Neural progenitor cell (in vitro differentiated cells): ENCODE measurements at places on chromosomes 2 and 18.

DNA sequence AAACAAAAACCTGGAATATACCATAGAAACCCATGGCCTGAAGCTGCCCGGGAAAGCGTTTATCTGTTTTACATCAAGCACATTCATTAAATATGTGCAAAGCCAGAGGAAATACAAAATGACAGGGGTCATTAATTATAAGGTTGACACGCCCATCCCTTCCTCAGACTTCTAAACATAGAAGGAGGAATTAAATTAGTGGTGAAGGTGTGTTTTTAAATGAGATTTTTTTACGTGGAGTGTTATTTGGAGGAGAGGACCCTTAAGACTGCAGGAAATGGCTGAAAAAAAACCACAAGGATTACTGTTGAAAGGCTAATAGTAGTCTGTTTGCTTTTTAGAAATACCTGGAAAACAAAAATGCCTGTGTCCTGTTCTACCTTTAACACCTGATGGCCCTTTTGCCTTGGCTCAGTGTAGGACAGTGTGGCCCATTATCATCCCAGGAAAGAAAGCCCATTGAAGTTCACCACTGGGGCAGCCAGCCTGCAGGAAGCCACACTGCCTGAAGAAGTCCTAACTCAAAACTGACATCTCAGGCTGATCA is 123.2 kb downstream of the EPHA4 start:
- no peak for DNase-seq

GRCh38 chr2:215189393-215189792 is 51.0 kb upstream of the ABCA12 start:
- DNase-seq, result no peak

GRCh38 chr2:233821196-233821595 is 33.1 kb downstream of the HJURP start:
- DNase-seq, result no peak

GRCh38 chr2:20416723-20417122 is 30.2 kb upstream of the RHOB start:
- no peak for DNase-seq

DNA sequence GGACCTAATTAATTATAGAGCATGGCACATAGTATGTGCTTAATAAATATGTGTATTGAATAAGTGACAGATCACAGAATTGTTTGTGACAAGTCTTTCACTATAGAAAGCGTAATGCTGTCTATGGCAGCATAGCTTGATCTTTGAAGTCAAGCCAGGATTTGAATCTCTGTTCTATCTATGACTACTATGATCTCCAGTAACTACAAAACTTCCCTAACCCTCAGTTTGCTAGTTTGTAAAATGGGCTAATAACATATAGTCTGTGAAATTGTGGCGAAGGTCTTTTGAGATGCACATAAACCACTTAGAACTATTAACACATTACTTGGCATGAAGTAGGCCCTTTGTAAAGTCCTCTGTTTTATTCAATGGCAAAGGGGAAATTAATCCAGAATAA is 4.0 kb upstream of the FHL2 start:
- DNase-seq, result no peak

- no peak for DNase-seq
Observed at GRCh38 chr2:17239550-17239949, 278.7 kb downstream of the RAD51AP2 start.

DNA sequence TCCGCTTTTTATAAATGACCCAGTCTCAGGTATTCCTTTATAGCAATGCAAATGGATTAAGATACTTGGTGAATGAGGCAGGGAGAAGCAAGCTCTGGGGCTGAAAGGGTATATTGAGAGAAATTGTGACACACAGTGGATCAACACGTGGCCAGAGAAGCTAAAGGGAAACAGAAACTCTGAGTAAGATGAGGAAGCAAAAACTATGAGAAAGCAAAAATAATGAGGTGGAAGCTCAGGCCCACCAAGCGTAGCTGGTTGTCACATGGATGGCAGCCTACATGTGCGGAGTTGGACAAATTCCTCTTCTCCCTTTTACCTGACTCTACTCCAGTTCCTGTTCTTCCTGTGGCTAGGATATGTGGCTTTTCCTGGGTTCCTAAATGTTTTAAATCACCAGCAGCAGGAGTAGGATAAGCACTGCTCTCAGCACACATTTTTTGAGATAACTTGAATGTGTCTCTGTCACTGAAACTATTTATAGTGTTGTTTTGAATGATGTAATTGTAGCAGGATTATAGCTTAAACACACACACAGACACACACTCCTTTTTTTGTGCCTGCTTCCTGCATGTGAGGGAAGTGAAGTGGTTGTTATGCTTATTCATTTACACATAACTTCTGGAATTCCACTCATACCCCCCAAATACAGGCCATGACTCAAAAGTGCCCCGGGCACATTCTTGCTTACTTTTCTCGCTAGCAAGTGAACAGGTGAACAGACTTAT is 30.1 kb upstream of the EPC2 start:
- no peak for DNase-seq

- DNase-seq, result no peak
Observed at GRCh38 chr18:23627321-23627720, 35.4 kb downstream of the ANKRD29 start.

- DNase-seq, result no peak
Observed at GRCh38 chr18:78876868-78877267, 102.8 kb upstream of the SALL3 start.

GRCh38 chr18:79599441-79599931 is 80.1 kb upstream of the CTDP1 start:
- no peak for DNase-seq

GRCh38 chr2:40760071-40760666 is 308.3 kb upstream of the SLC8A1 start:
- peak; percentile 59 for DNase-seq

DNA sequence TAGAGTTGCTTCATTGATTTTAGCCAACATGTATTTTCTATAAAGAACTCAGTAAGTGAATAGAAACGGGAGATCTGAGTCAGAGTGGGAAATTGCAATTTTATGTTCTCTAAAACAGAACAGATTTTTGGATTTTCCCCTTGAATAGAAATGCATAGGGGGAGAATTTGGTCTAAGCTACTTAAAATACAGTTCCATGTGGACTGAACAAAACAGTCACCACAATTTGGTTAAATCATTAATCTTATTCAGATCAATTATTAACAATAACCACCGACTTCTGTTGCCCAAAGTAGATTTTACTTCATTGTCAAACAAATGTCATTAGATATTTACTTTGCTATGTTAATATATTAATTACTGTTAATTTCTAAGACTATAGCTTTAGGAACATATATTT is 107.7 kb downstream of the SCG2 start:
- no peak for DNase-seq

GRCh38 chr2:236221798-236222197 is 42.4 kb downstream of the ASB18 start:
- no peak for DNase-seq

GRCh38 chr18:75173738-75174137 is 35.2 kb downstream of the PTGR3 start:
- DNase-seq, result no peak

- DNase-seq, result peak; percentile 93
Observed at GRCh38 chr2:96832754-96833507, 10.9 kb downstream of the ANKRD23 start.

DNA sequence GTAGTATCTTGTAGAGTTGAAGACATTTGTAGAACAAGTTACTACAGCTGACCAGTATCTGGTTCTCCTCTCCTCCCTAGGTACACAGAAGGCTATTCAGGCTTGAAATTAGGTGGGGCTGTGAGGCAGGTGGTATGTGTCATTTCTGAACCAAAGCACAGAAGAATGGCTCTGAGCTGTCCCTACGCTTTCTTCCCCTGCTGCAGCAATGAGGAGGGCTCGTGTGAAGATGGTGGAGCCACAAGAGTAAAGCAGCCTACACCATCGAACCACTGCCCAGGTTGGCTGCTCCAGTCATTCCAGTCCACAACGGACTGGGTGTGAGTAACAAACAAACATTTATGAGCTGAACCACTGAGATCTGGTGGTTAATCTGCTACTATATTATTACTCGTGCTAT is 148.9 kb downstream of the DTNB start:
- DNase-seq, result no peak

GRCh38 chr18:58095222-58095621 is 51.2 kb downstream of the NEDD4L start:
- DNase-seq, result peak; percentile 59

GRCh38 chr2:222859786-222860612 is 837 bp upstream of the ACSL3 start:
- peak; percentile 9 for DNase-seq

GRCh38 chr2:21251216-21251980 is 127.6 kb downstream of the TDRD15 start:
- no peak for DNase-seq
